ENCODE measurements at places on chromosomes 12 and 14. TPM values are rescaled to one million over a fixed set of nuclear protein-coding genes. Genes with fewer than 3 reads are reported as not detected.
A peak's percentile ranks its signal among the peaks of the same experiment; 100 is the strongest.

DNA sequence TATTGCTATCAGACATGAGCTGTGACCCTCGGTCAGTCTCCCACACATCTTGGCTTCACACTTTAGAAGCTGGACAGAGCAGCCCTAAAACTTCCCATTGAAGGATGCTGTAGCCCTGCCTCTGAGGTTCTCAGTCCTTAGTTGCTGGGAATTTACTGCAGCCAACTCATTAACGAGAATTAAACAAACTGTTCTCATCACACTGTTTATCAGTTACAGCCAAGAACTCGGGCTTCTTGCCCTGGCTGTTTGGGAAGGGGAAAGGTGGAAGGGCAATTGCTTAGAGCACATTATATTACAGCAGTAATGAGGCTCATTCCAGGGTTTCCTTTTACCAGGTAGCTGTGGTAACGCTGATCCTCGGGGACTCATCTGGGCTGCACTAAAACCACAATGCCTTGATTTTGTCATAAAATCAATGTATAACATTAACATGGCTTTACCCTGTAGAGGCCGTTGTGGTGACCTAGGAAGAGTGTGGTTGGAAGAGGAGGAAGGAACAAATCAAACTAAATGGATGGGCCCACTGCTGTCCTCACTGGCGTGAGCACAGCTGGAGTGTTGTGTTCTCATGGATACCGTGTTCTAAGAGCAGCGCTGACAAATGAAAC is 87.1 kb downstream of the GPR135 start:
- DNase-seq = no peak

DNA sequence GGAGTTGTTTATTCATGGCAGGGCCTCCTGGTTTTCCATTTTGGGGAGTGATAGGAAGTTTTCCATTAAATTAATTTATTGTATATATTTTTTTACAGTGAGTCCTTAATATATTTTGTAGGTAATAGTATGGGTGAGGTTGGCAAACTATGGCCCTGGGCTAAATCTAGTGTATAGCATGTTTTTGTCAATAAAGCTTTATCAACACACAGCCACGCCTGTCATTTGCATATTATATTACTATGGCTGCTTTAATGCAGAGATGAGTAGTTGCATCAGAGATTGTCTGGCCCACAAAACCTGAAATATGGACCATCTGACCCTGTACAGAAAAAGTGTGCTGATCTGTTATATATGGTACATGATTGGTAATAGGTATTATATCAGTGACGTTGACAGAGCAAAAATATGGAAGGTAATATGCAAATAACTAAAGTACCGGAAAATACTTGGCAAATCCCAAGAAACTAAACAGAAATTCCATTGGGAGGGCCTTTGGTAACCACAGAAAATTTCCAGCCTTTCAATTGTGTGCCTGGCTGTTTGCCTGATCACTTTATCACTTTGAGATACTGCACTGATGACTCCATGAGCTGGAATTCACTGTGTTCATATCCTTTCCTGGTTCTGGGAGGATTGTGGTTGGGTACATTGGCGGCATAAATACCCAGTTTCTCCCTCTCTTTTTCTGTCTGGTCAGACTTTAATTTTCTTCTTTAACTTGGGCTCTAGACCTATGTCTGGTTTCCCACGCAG is 61.7 kb upstream of the RFLNA start:
- no peak for DNase-seq

GRCh38 chr12:104314242-104314614 is 10.7 kb downstream of the EID3 start:
- no peak for DNase-seq

GRCh38 chr12:128933039-128933438 is 79.8 kb downstream of the GLT1D1 start:
- DNase-seq = peak; percentile 81

GRCh38 chr12:52043386-52044212 is 7.6 kb upstream of the NR4A1 start:
- no peak for DNase-seq

DNA sequence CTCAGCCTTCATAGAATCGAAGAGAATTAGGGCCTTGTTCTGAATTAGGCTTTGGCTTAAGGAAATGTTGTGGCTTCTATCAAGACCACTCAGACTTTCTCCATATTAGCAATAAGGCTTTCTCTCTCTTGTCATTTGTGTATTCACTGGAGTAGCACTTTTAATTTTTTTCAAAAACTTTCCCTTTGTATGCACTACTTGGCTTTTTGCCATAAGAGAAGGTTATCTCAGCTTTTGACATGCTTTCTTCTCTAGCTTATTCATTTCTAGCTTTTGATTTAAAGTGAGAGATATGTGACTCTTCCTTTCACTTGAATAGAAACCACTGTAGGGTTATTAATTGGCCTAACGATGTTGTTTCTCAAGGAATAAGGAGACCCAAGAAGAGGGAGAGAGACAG is 244.2 kb downstream of the GPHN start:
- no peak for DNase-seq

- no peak for DNase-seq
Observed at GRCh38 chr14:75917946-75918335, 63.9 kb downstream of the TGFB3 start.

The CFAP54 gene
- 1.2 TPM for total RNA-seq
